ENCODE measurements at places on chromosomes 12 and 14. TPM values are rescaled to one million over a fixed set of nuclear protein-coding genes. Genes with fewer than 3 reads are reported as not detected.
A peak's percentile ranks its signal among the peaks of the same experiment; 100 is the strongest.

DNA sequence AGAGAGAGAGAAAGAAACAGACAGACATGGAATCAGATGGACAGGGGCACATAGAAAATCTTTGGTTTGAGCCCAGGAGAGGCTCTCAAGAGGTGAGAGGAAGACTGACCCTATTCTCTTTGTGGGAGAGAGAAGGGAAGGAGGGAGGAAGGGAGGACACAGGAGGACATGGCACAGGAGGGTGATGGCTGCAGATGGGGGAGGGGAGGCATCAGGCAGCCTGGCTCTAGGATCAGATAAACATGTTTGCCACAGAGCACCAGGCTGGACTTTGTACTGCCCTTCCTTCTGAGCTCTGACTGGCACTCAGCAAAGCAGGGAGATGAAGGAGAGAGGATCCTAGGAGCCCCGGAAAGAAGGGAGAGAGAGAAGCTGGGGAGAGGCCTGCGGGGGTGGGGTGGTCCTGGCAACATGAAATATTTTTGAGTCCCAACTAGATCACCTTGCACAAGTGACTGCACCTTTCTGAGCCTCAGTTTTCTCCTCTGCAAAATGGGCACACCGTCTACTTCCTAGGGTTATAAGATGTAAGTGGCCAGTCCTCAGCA is 6.1 kb downstream of the HNF1A start:
- H3K36me3 ChIP-seq = no peaks in the 10 kb centered on the region
- no peak overlapping the region for H3K27ac ChIP-seq
- H3K27me3 ChIP-seq = no peaks in the 10 kb centered on the region
- DNase-seq = no peak
- no peaks in the 10 kb centered on the region for H3K4me1 ChIP-seq

- peaks cover 22% of the 10 kb centered on the region for H3K4me1 ChIP-seq
- no peak for DNase-seq
- no peak overlapping the region for H3K4me3 ChIP-seq
- H3K27me3 ChIP-seq = no peaks in the 10 kb centered on the region
- peaks cover 2% of the 10 kb centered on the region for H3K36me3 ChIP-seq
- H3K27ac ChIP-seq = peak overlapping the region; percentile 78
Measured at GRCh38 chr12:49451468-49452259, 84.4 kb downstream of the SPATS2 start.

DNA sequence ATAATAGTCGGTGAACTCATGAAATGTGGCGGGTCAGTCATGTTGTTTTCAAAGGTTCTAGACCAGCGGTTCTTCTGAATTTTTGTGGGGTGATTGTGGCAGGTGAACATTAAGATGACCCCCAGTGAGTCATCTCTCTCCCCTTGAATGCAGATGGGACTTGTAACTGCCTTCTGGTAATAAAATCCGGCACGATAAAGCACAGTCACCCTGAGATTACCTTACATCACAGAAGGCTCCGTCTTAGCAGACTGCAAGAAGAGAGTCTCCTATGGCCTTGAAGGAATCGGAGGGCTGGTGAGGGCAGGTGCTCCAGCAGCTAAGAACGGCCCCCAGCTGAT is 189.6 kb downstream of the FOXN3 start:
- H3K36me3 ChIP-seq = peaks cover 4% of the 10 kb centered on the region
- DNase-seq = no peak
- no peak overlapping the region for H3K4me3 ChIP-seq
- no peaks in the 10 kb centered on the region for H3K27me3 ChIP-seq

ADIPOR2 gene
- total RNA-seq = 34.8 TPM

- H3K4me1 ChIP-seq = no peaks in the 10 kb centered on the region
- H3K36me3 ChIP-seq = no peaks in the 10 kb centered on the region
- H3K4me3 ChIP-seq = no peak overlapping the region
- DNase-seq = no peak
- no peak overlapping the region for H3K27ac ChIP-seq
Measured at GRCh38 chr12:65603438-65604351, 220.6 kb upstream of the HMGA2 start.

- H3K36me3 ChIP-seq = no peaks in the 10 kb centered on the region
- no peak overlapping the region for H3K27ac ChIP-seq
- no peaks in the 10 kb centered on the region for H3K27me3 ChIP-seq
- H3K4me3 ChIP-seq = no peak overlapping the region
Measured at GRCh38 chr12:7090222-7090998, 1.8 kb downstream of the C1R start.

COQ6 gene
- 17.6 TPM for total RNA-seq

DNA sequence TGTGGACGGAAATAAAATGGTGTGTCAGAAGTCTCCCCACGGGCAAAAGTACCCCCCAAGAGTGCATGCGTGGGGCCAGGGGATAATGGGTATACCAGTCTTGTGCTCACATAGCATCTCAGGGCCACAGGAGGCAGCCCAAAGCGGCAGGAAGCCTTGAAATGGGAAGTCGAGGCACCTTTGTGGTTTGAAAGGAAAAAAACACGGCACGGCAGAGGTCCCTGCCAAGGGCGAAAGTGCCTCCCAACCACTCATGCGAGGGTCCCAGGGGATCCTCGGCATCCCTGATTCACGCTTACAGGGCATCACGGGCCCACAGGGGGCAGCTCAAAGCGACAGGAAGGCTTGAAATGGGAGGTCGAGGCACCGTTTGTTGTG is 583.2 kb downstream of the ALG10 start:
- no peak for DNase-seq
- peaks cover 11% of the 10 kb centered on the region for H3K36me3 ChIP-seq
- H3K4me1 ChIP-seq = no peaks in the 10 kb centered on the region
- no peaks in the 10 kb centered on the region for H3K27me3 ChIP-seq
- H3K27ac ChIP-seq = no peak overlapping the region

GRCh38 chr12:129231491-129231890 is 378.2 kb downstream of the GLT1D1 start:
- no peaks in the 10 kb centered on the region for H3K4me1 ChIP-seq
- H3K27me3 ChIP-seq = peaks cover 1% of the 10 kb centered on the region
- H3K36me3 ChIP-seq = no peaks in the 10 kb centered on the region
- H3K27ac ChIP-seq = no peak overlapping the region
- no peak overlapping the region for H3K4me3 ChIP-seq

GRCh38 chr14:54220071-54220703 is 176.6 kb upstream of the CDKN3 start:
- no peak overlapping the region for H3K27ac ChIP-seq
- no peaks in the 10 kb centered on the region for H3K36me3 ChIP-seq
- DNase-seq = peak; percentile 8
- H3K27me3 ChIP-seq = peaks cover 59% of the 10 kb centered on the region
- peaks cover 19% of the 10 kb centered on the region for H3K4me1 ChIP-seq
- peak overlapping the region; percentile 44 for H3K4me3 ChIP-seq

- peaks cover 28% of the 10 kb centered on the region for H3K4me1 ChIP-seq
- DNase-seq = no peak
- no peak overlapping the region for H3K27ac ChIP-seq
- H3K27me3 ChIP-seq = peaks cover 70% of the 10 kb centered on the region
Measured at GRCh38 chr12:27966870-27967269, 5.7 kb downstream of the PTHLH start.

GRCh38 chr12:105570944-105571343 is 240.5 kb downstream of the C12orf75 start:
- H3K27ac ChIP-seq = no peak overlapping the region
- H3K36me3 ChIP-seq = no peaks in the 10 kb centered on the region
- H3K4me3 ChIP-seq = no peak overlapping the region
- peaks cover 3% of the 10 kb centered on the region for H3K27me3 ChIP-seq
- no peaks in the 10 kb centered on the region for H3K4me1 ChIP-seq
- DNase-seq = no peak

DDX51 gene
- total RNA-seq = 20.0 TPM

DNA sequence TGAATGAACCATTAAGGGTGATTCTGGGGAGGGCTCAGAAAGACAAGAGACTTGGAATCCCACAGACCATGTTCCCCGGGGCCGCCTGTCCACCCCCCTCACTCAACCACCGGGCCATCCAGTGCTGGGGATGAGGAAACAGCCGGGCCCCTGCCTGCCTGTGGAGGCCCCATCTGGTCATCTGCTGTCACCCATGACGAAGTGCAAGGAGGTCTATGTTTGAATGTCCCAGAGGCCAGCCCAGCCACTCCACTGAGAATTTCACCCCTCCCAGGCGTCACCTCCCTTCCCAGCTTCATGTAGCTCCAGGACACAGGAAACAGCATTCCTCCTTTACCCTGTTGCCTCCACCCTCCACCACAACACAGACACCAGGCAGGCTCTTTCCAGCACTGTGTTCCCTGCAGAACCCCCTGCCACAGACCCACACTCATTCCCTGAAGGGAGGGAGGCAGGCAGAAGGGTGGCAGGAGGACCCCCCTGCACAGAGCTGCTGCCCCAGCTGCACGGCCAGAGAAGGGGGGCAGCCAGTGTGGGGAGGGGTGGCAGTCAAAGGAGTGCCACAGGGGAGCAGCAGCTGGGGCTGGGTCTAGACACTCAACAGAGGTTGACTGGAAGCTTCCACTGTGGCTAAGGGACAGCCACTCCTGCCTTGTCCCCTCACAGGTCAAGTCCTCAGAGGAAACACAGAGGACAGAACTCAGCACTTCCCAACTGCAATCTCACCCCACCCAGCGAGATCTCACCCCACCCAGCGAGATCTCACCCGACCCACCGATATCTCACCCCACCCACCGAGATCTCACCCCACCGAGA is 50.3 kb upstream of the PPP2R5C start:
- peaks cover 25% of the 10 kb centered on the region for H3K4me1 ChIP-seq
- H3K27ac ChIP-seq = no peak overlapping the region

DNA sequence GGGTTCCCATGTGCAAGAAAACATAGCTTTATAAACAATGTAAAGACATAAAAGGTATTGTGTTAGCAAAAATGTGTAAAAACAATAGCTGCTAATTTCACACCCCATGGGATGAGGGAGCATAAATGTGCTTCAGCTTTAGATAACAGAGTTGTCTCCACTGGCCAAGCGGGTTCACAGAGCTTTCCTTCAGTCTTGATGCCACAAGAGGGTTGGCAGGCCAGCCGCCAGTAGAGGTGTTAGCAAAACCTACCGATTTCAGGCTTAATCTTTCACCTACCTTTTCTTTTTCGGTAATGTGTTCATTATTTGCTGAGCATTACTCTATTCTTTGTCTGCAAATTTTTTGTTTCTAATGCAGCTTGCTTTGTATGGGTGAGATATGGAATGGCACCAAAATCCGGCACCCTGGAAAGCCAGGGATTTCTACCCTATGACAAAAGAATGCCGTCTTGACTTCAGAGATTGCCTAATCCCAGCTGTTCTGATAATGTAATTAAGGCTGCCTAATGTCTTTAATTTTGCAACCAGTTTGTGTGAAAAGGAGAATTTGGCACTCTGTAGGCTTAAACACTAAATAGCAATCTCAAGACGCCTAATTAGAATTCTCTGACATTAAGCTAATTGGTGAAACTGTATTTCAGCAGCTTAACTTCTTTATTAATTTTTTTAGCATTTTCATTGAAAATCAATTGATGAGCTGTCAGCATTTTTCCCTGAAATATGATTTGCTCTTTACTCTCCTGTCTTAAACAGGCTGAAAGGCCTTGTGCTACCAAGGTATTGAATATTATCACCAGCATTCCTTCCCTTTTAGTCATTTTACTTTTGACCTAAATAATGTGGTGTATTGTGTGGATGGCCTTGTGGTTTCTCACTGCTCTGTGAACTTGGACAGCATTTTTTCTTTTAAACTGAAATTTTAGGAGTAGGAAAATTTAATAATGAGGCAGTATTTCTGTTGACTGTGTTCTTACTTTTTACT is 60.7 kb downstream of the POLR3B start:
- no peaks in the 10 kb centered on the region for H3K27me3 ChIP-seq
- DNase-seq = no peak
- peaks cover 30% of the 10 kb centered on the region for H3K36me3 ChIP-seq
- no peaks in the 10 kb centered on the region for H3K4me1 ChIP-seq
- H3K27ac ChIP-seq = no peak overlapping the region
- no peak overlapping the region for H3K4me3 ChIP-seq

LRFN5 gene
- not detected for total RNA-seq

SPX gene
- total RNA-seq = 0.57 TPM

DNA sequence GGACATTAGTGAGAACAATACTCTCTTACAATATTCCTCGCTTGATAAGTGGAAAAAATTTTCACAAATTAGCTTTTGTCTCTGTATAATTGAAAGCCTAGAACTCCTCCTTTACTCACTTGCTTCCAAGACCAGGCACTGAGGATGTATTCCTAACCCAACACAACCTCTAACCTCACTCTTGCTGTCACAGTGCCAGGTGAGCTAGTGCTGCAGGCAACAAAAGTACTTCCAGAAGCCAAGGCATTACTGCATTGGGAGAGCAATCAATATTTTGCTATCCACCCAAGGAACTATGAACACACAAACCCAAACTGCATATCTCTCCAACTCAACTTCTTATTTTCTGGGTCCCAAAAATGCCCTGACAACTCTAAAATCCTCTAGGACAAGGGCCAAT is 1081.0 kb downstream of the VRK1 start:
- no peak overlapping the region for H3K4me3 ChIP-seq
- H3K27ac ChIP-seq = no peak overlapping the region
- no peaks in the 10 kb centered on the region for H3K27me3 ChIP-seq
- peaks cover 45% of the 10 kb centered on the region for H3K4me1 ChIP-seq

CACNA1C gene
- total RNA-seq = 0.12 TPM

- no peaks in the 10 kb centered on the region for H3K27me3 ChIP-seq
- DNase-seq = peak; percentile 26
- H3K4me3 ChIP-seq = no peak overlapping the region
- no peak overlapping the region for H3K27ac ChIP-seq
Measured at GRCh38 chr12:14920475-14921126, 17.7 kb downstream of the ERP27 start.

GUCY2C gene
- not detected for total RNA-seq

DNA sequence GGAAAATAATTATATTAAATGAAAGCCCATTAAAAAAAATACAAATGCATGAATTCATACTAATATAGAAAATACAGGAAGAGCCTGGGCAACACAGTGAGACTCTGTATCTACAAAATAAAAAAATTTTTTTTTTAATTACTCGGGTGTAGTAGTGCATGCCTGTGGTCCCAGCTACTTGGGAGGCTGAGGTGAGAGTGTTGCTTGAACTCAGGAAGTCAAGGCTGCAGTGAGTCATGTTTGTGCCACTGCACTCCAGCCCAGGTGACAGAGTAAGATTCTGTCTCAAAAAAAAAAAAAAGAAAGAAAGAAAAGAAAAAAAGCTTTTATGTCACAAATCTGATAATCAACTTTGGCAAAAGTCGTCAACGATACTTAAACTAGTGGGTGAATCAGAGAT is 80.6 kb upstream of the PLEKHA5 start:
- no peaks in the 10 kb centered on the region for H3K4me1 ChIP-seq
- no peak overlapping the region for H3K27ac ChIP-seq
- no peak for DNase-seq

ASPG gene
- total RNA-seq = not detected

CTSG gene
- total RNA-seq = 0.31 TPM

- H3K27ac ChIP-seq = no peak overlapping the region
- H3K4me3 ChIP-seq = no peak overlapping the region
- no peaks in the 10 kb centered on the region for H3K4me1 ChIP-seq
Measured at GRCh38 chr12:32457251-32458025, 58.1 kb downstream of the FGD4 start.

GRCh38 chr14:66476964-66477363 is 9.2 kb upstream of the CCDC196 start:
- no peak for DNase-seq
- H3K36me3 ChIP-seq = peaks cover 2% of the 10 kb centered on the region
- H3K4me3 ChIP-seq = no peak overlapping the region
- H3K4me1 ChIP-seq = no peaks in the 10 kb centered on the region
- no peaks in the 10 kb centered on the region for H3K27me3 ChIP-seq

KCNH3 gene
- 0.57 TPM for total RNA-seq

AKAP5 gene
- 0.69 TPM for total RNA-seq

- no peak overlapping the region for H3K27ac ChIP-seq
- DNase-seq = no peak
- no peaks in the 10 kb centered on the region for H3K4me1 ChIP-seq
- H3K27me3 ChIP-seq = no peaks in the 10 kb centered on the region
- H3K36me3 ChIP-seq = peaks cover 14% of the 10 kb centered on the region
Measured at GRCh38 chr14:75715926-75716780, 55.1 kb downstream of the TTLL5 start.

IGF1 gene
- total RNA-seq = not detected

P2RX2 gene
- total RNA-seq = not detected

All from activated naive CD4-positive, alpha-beta T cell treated with anti-CD3 and anti-CD28 coated beads for 36 hours (primary cell).